ENCODE measurements at places on chromosomes 1 and 21. TPM values are rescaled to one million over a fixed set of nuclear protein-coding genes. Genes with fewer than 3 reads are reported as not detected.

- peaks cover 2% of the 10 kb centered on the region for H3K4me1 ChIP-seq
- no peak overlapping the region for H3K4me3 ChIP-seq
- H3K27ac ChIP-seq, result no peak overlapping the region
- no peak for DNase-seq
- H3K27me3 ChIP-seq, result no peaks in the 10 kb centered on the region
Observed at GRCh38 chr21:42042651-42043050, 28.5 kb upstream of the UMODL1 start.

GRCh38 chr1:85027242-85027983, 20.9 kb downstream of the MCOLN3 start:
- peak; percentile 21 for DNase-seq
- no peaks in the 10 kb centered on the region for H3K36me3 ChIP-seq
- no peak overlapping the region for H3K4me3 ChIP-seq
- peak overlapping the region; percentile 70 for H3K27ac ChIP-seq

DNA sequence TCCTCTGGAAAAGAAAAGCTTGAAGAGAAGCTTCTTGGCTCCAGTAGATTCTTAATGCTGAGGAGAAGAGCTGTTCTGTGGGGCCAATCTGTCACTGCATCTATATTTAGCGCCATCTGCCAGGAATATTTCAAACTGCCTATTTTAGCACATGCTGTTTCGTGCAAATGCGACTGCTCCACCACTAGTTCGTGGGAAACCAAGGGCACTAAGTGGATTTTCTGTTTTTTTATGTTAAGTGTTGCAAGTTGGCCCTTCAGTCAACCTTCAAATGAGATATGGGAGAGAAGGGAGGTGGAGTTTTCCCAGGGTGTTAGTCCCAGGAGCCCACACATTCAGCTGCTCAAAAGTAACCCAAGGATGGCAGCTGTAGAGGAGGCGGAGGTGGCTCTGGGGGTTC, 91.9 kb downstream of the TSEN15 start:
- DNase-seq, result no peak
- no peaks in the 10 kb centered on the region for H3K36me3 ChIP-seq
- H3K27me3 ChIP-seq, result peaks cover 20% of the 10 kb centered on the region
- no peak overlapping the region for H3K27ac ChIP-seq
- no peaks in the 10 kb centered on the region for H3K4me1 ChIP-seq

DNA sequence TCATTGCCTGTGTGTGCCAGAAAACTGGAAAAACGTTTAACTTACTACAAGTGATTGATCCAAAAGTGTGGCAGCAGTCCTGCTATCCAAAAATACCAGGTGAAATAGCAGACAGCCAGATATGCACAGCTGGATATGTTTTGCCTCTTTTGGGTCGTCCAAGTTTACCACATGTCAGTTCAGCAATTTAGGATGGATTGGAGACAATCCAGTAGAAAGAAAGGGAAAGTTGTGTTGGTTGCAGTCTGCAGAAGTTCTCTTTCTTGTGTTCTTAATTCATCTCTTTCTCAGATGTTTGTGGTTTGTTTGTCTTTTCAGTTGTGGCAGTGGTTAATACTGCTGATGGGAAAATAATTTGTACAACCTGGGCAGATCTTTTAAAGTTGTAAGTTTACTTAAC, 645.0 kb downstream of the PTPRC start:
- H3K4me1 ChIP-seq, result peaks cover 15% of the 10 kb centered on the region
- no peak overlapping the region for H3K4me3 ChIP-seq
- H3K36me3 ChIP-seq, result no peaks in the 10 kb centered on the region
- DNase-seq, result no peak
- H3K27me3 ChIP-seq, result peaks cover 8% of the 10 kb centered on the region
- no peak overlapping the region for H3K27ac ChIP-seq

- no peaks in the 10 kb centered on the region for H3K4me1 ChIP-seq
- H3K36me3 ChIP-seq, result no peaks in the 10 kb centered on the region
- peaks cover 7% of the 10 kb centered on the region for H3K27me3 ChIP-seq
- no peak overlapping the region for H3K4me3 ChIP-seq
Observed at GRCh38 chr1:22236166-22236565, 93.3 kb upstream of the WNT4 start.

GRCh38 chr21:39373634-39374033, 24.7 kb upstream of the HMGN1 start:
- no peaks in the 10 kb centered on the region for H3K4me1 ChIP-seq
- H3K27ac ChIP-seq, result no peak overlapping the region
- DNase-seq, result no peak
- no peak overlapping the region for H3K4me3 ChIP-seq
- no peaks in the 10 kb centered on the region for H3K36me3 ChIP-seq

GRCh38 chr1:95382000-95382786, 148.2 kb downstream of the RWDD3 start:
- H3K4me3 ChIP-seq, result no peak overlapping the region
- H3K4me1 ChIP-seq, result no peaks in the 10 kb centered on the region
- no peaks in the 10 kb centered on the region for H3K36me3 ChIP-seq
- no peak overlapping the region for H3K27ac ChIP-seq

DNA sequence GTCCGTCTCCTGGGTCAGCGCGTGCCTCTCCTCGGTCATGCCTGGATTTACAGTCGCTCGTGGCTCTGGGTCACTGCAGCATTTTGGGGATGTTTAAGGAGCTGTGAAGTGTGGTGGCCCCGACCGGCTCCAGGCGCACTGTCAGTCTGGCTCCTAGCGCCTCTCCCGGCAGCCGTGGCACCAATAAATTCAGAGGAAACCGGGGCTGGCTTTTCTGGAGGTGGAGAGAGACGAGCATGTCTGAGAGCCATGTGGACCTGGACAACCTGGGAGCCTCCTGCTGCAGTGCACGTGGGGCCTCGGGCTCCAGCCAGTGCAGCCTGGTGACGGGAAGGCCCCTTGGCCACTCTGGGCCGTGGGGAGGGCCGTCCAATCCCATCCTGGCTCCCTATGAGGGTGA, 17.1 kb downstream of the PLCH2 start:
- no peak for DNase-seq
- peaks cover 13% of the 10 kb centered on the region for H3K4me1 ChIP-seq
- no peak overlapping the region for H3K4me3 ChIP-seq

DNA sequence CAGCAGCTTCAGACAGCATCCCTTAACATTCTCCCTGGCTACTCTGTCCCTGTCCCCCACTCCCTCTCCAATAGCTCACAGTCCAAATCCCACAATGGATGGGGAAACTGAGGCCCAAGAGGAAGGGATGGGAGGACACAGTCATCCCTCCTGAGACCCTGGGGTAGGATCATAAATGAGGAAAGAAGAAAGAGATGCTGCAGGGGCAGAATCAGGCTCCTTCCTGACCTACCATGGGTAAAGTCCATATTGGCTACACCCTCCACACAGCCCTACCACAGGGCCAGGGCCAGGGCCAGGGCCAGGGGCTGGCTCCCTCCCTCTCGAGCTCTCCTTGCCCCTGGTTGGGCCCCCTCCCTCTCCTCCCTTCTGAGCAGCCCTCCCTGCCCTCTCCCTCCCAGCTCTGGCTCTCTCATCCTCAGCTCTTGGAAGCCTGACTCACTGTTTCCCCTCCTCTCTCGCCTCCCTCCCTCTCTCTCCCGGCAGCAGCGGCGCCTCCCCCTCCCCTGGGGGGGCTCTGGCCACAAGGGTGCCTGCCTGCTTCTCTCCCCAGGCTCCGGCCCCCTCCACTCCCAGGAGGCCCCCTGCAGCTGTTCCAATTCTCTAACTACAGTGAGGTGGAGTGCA, 4.9 kb downstream of the AHDC1 start:
- H3K27me3 ChIP-seq, result no peaks in the 10 kb centered on the region
- peak; percentile 84 for DNase-seq
- H3K4me3 ChIP-seq, result no peak overlapping the region
- peaks cover 36% of the 10 kb centered on the region for H3K4me1 ChIP-seq

DNA sequence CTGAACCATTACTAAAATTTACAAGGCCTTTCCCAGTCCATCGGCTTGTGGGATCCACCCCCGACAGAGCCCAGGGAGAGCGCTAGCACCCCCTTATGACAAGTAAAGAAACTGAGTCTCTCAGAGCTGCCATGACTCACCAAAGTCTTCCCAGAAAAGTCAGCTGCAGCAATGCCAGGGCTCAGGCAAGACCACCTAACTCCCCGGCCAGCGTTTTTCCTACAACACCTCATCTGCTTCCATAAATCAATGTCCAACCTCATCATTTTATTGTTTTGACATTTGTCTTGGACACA, 15.0 kb downstream of the DHCR24 start:
- no peak for DNase-seq
- H3K36me3 ChIP-seq, result peaks cover 64% of the 10 kb centered on the region

DNA sequence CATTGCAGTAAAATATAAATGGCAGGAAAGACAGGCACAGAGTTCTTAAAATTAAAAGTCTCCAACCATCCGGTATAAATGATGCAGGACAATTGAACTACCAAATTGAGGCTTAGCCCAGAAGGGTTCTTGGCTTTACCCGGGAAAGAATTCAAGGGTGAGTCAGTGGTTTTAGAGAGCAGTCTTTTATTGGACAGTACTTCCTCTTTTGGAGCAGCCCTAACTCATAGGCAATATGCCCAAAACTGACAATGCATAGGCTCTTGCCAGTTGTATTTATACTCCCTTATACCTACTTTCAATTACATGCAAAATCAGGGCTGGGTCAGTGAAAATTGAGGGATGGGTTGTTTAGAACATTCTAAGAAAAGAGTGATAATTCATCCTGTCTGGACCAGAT, 1628.9 kb upstream of the PRMT6 start:
- no peak overlapping the region for H3K27ac ChIP-seq
- no peak overlapping the region for H3K4me3 ChIP-seq
- DNase-seq, result no peak
- H3K4me1 ChIP-seq, result no peaks in the 10 kb centered on the region
- H3K36me3 ChIP-seq, result no peaks in the 10 kb centered on the region

DNA sequence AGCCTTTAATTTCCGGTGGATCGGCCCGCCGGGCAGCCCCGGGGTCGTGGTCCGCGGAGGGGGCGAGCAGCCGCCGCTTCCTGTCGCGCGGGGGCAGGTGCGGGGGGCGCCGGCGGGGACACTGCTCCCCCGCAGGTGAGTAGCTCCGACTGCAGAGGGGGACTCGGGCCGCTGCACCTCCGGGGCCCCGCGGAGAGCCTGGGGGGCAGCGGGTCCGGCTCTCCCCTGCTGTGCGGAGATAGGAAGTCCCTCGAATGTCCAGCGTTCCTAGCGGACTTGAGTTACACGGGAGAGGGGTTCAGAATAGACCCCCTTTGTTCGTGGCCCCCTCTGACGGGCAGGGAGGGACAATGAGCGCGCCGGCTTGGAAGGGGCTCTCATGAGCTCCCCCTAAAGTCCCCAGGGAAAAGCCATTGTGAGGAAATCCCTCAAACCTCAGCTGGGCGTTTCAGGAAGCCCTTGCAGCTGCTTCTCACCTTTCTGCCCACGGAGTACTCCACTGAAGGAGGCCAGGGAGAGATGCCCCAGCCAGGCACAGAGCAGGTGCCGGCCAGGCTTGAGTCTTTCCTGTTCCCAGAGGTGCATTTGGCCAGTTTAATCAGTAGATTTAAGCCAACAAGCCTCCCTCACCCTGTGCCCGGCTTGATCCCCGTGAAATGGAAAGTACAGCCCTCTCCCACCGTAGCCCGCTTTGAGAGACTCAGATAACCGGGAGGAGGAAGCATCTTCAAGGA, 925 bp downstream of the PDE9A start:
- peaks cover 3% of the 10 kb centered on the region for H3K27me3 ChIP-seq
- H3K36me3 ChIP-seq, result no peaks in the 10 kb centered on the region
- DNase-seq, result peak; percentile 36
- peaks cover 19% of the 10 kb centered on the region for H3K4me1 ChIP-seq

- peaks cover 14% of the 10 kb centered on the region for H3K27me3 ChIP-seq
- H3K36me3 ChIP-seq, result no peaks in the 10 kb centered on the region
- H3K27ac ChIP-seq, result peak overlapping the region; percentile 39
- peak overlapping the region; percentile 69 for H3K4me3 ChIP-seq
- DNase-seq, result peak; percentile 24
Observed at GRCh38 chr1:234325878-234326496, 47.3 kb upstream of the COA6 start.

GRCh38 chr1:44043176-44044070, 12.2 kb upstream of the SLC6A9 start:
- H3K4me1 ChIP-seq, result peaks cover 14% of the 10 kb centered on the region
- no peak overlapping the region for H3K27ac ChIP-seq
- DNase-seq, result no peak

DNA sequence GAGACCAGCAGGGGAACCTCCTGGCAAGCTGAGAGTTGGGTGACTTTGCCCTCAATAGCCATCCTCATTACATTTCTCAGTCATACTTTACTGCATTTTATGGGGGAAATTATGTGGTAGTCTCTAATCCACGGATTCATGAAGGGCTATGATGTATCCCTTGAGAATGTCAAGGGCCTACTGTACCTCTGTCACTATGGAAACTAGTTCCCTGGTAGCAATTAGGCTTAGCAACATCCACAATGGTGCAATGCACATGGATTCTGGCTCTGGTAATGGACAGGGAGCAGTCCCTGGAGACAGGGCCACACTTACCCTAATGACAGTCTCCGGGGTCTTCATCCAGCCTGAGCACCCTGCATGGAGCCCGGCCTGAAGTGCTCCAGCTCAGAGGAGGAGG, 26.5 kb downstream of the LRRN2 start:
- H3K4me1 ChIP-seq, result no peaks in the 10 kb centered on the region
- no peaks in the 10 kb centered on the region for H3K36me3 ChIP-seq
- no peak overlapping the region for H3K4me3 ChIP-seq
- no peak for DNase-seq

- DNase-seq, result no peak
- H3K4me3 ChIP-seq, result no peak overlapping the region
- H3K4me1 ChIP-seq, result peaks cover 59% of the 10 kb centered on the region
- H3K27me3 ChIP-seq, result no peaks in the 10 kb centered on the region
- peaks cover 54% of the 10 kb centered on the region for H3K36me3 ChIP-seq
Observed at GRCh38 chr1:114741963-114742746, 15.6 kb downstream of the CSDE1 start.

- H3K27me3 ChIP-seq, result no peaks in the 10 kb centered on the region
- no peaks in the 10 kb centered on the region for H3K4me1 ChIP-seq
- no peak overlapping the region for H3K27ac ChIP-seq
- no peak for DNase-seq
- no peak overlapping the region for H3K4me3 ChIP-seq
Observed at GRCh38 chr1:196403803-196404690, 204.2 kb downstream of the KCNT2 start.

- H3K4me3 ChIP-seq, result no peak overlapping the region
- no peaks in the 10 kb centered on the region for H3K4me1 ChIP-seq
- no peaks in the 10 kb centered on the region for H3K27me3 ChIP-seq
- H3K27ac ChIP-seq, result no peak overlapping the region
- DNase-seq, result no peak
Observed at GRCh38 chr1:95685081-95685480, 451.1 kb downstream of the RWDD3 start.

Gene GUCA2B
- total RNA-seq, result not detected

Gene EPHA8
- total RNA-seq, result not detected

Gene S100A2
- total RNA-seq, result 7.0 TPM

Gene TRIM46
- 6.3 TPM for total RNA-seq

Gene VHLL
- total RNA-seq, result not detected

Gene S100A1
- total RNA-seq, result not detected

Gene RAB3GAP2
- 50.6 TPM for total RNA-seq

Gene TMPRSS15
- not detected for total RNA-seq

Gene OR10K2
- not detected for total RNA-seq

Gene UTP11
- total RNA-seq, result 68.9 TPM

Gene SIM2
- 2.0 TPM for total RNA-seq

Gene SLC9C2
- not detected for total RNA-seq

Gene NOTCH2NLA
- 20.2 TPM for total RNA-seq
